ENCODE measurements at places on chromosomes 6 and 20.

DNA sequence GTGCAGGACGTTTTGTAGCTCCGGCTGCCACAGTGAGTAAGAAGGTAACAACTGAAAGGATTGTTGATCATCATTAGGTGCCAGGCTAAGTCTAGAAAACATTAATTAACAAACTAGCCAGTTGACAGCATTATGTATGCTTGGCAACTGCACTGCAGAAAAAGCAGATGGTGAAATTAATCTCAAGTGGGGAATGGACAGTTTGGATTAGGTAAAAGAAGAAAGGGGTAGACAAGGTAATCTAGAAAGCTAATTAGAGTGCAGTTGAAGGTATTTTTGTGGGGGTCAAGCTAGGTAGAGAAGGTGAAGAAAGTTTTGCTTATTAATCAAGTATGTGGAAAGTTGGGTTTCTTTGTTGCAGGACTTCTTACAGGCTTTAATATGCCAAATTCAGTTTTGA lies 69.7 kb upstream of the HINT3 start:
- peak; percentile 89 for DNase-seq

GRCh38 chr20:35700625-35701148 lies 1.5 kb downstream of the ROMO1 start:
- DNase-seq = no peak

- DNase-seq = peak; percentile 93
Observed at GRCh38 chr6:32154514-32155161, 697 bp downstream of the PPT2 start.

DNA sequence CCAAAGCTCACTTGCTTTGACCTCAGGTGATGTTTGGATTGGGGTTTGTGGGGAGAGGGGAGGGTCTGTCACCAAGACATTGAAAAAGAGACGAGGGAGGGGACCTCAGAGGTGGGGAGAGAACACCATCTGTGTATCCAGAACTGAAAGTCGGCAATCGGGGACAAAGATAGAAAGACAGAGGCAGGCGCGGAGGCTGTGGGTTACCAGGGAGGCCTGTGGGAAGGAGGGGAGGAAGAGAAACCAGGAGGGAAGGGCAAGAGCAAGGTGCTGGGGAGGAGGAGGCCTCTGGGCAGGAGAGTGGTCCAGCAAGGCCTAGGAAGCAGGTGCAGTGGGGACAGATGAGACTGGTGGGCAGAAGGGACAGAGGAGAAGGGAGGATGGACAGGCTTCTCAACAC lies 211.2 kb downstream of the CDC5L start:
- DNase-seq = no peak

DNA sequence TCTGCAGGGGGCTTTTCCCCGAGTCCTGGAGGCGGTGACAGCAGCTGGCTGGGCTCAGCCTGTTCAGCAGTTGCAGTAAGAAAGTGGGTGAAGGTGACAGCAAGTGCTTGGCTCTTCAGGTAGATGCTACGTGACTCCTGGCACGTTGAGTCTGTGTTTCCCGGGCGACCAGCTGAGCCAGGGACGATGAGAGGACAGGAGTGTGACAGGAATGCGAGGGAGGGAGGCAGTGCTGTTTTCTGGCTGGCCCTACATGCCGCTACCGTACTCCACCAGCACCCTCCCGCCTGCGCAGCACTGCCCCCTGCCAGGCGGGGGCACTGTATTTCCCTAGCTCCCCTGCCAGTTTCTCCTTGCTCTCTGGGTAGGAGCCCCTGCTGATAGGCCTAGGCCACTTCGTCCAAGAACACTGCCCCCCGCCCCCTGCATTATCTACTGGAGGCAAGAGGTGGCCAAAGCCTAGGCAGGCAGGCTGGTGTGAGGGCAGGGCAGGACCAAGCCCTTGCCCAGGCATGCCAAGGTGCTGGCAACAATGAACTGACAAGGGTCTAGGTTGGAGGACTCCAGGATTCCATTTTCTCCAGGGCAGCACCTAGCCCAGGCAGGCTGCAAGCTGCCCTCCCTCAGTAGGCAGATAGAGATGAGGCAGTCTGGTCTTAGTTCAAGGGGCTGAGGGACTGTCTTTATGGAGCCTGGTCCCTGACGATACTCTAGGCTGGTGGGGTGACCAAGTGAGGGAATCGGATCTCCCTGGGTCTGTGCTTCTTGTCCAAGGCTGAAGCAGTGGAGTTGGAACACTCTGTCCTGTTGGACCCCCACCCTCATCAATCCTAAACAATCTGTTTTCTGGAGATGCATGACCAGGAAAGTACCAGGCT lies 19.2 kb downstream of the MRPS18A start:
- DNase-seq = peak; percentile 82

GRCh38 chr6:116373940-116374339 lies 3.2 kb downstream of the DSE start:
- peak; percentile 14 for DNase-seq

GRCh38 chr6:89702349-89702748 lies 63.8 kb upstream of the LYRM2 start:
- DNase-seq = no peak

DNA sequence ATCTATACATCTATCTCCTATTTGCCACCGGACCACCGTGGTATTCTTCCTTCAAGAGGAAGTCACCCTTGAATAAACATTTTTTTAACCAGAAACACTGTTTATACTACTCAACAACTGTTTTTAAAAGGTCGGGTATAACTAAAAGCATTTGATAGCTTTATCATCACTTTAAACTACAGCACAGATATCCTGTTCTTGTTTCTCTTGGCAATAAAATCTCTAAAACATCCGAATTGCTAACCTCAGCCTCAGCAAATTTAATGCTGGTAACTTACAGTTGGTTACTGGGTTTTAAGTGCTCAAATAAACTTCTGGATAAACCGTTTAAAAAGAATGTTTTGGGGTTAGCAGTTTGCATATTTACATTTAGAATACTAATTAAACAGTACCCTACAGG lies 20.4 kb downstream of the ZUP1 start:
- no peak for DNase-seq

DNA sequence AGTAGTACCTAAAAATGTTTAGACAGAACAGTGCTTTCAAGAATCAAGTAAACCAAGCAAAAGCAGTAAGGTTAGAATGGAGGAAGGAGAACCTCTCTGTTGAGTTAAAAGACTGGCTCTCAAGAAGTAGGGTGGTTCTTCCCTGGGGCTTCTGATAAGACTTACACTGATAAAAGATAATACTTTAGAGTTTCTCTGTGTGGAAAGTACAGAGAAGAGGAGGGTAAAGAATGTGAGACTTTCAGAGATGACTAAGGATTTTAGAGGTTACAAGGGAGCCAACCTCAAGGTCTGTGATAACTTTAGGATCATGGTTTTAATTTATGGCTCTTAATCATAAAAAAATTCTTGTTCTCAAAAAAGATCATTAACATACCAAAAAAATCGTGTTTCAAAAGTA lies 30.9 kb upstream of the ALDH8A1 start:
- DNase-seq = no peak

DNA sequence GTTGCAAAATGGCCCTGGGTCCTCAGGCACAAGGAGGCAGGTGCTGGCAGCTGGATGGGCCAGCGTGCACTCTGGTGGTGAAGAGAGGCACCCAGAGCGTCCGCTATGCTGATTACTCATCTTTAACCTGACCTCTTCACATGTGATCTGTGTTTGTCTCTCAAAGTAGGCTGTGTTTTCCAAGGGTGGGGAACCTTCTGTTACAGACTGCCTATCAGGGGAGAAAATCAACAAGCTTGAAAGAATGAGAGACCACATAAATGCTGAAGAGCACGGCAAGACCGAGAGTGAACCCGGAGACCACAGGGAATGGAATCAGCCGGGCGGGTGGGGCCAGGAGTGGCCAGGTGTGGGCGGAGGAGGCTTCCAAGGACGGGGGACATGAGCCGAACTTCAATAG lies 16.2 kb downstream of the BNIP5 start:
- peak; percentile 78 for DNase-seq

GRCh38 chr6:96610019-96610418 lies 47.1 kb downstream of the FHL5 start:
- DNase-seq = no peak

- DNase-seq = peak; percentile 12
Observed at GRCh38 chr20:49914310-49915117, 815 bp downstream of the SPATA2 start.

DNA sequence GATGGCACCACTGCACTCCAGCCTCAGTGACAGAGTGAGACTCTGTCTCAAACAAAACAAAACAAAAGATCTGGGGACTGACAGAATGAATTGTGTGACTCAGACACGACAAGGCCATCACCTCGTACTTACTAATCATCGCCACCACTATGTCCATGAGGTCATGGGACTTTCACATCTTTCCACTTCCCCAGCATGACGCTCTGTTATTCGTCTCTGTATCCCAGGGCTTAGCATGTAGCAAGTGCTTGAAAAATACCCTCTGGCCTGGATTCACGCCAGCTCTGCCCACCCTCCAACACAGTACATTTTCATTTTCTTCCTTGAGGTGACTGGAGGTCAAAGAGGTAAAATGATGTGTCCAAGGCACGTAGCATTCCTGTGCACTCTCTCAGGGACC lies 27.8 kb downstream of the FGD2 start:
- DNase-seq = no peak

- DNase-seq = no peak
Observed at GRCh38 chr6:6845603-6846002, 257.1 kb downstream of the LY86 start.

GRCh38 chr6:55636406-55637102 lies 57.6 kb upstream of the HMGCLL1 start:
- DNase-seq = peak; percentile 98

GRCh38 chr20:62120990-62121775 lies 1.1 kb upstream of the LSM14B start:
- no peak for DNase-seq

DNA sequence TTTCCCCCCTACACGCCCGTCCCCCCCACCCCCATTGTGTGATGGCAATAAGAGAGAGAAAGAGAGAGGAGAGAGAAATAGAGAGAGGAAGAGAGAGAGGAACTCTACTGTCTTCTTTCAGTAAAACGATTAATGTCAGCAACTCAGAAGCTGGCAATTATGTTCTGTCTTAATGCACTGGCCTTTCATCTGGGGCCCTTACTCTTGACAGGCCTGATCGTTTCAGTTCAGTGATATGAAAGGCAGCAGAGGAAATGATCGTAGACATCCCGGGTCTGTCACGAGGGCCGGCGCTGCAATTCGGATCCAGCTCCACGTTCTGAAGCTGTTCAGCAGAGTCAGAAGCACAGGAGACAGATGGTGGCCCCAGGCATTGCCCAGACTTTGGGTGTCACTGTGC lies 308.9 kb downstream of the ZNF217 start:
- no peak for DNase-seq

GRCh38 chr6:157946865-157947532 lies 34.7 kb upstream of the SYNJ2 start:
- DNase-seq = peak; percentile 36

GRCh38 chr20:25470045-25470444 lies 62.6 kb downstream of the GINS1 start:
- DNase-seq = peak; percentile 48

DNA sequence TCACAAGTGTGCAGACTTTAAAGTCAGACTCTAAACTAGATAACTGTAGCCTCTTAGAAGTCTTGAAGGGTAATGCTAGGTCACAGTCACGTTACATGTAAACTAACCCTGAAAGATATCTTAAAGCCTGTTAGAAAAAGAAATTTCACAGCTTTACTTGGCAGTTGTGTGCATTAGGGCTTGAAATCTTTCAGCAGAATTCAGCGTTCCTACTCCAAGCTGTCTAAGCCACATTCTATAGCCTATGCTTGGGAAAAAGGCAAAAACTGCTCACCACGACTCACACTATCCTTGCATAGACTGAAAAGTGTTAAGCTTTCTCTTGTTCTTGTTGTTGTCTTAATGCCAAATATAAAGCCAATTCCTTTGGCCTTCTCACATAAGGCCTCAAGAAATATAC lies 338.0 kb upstream of the SASH1 start:
- DNase-seq = no peak

- peak; percentile 73 for DNase-seq
Observed at GRCh38 chr6:144675231-144675861, 390.2 kb downstream of the UTRN start.

GRCh38 chr6:138923561-138923960 lies 64.5 kb downstream of the REPS1 start:
- DNase-seq = peak; percentile 92

- no peak for DNase-seq
Observed at GRCh38 chr6:25024821-25025220, 89.1 kb upstream of the RIPOR2 start.

DNA sequence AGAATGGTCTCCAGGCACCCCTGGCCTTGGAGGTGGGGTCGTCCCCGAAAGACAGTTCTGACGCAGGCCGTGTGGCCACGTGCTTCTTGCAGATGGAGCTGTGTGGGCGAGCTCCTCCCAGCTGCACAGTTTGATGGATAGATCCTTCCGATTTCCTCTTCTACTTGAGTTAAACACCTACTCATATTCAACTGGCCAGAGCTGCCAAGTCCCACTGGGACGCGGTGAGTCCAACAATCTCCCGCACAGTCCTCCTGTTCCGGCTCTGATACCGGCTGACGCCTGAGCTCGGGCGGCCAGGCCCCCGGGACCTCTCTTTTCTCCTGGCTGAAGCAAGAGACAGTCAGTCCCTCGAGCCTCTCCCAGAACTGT lies 57.9 kb upstream of the DACT2 start:
- DNase-seq = no peak

- DNase-seq = no peak
Observed at GRCh38 chr20:1072258-1072657, 46.1 kb upstream of the PSMF1 start.

DNA sequence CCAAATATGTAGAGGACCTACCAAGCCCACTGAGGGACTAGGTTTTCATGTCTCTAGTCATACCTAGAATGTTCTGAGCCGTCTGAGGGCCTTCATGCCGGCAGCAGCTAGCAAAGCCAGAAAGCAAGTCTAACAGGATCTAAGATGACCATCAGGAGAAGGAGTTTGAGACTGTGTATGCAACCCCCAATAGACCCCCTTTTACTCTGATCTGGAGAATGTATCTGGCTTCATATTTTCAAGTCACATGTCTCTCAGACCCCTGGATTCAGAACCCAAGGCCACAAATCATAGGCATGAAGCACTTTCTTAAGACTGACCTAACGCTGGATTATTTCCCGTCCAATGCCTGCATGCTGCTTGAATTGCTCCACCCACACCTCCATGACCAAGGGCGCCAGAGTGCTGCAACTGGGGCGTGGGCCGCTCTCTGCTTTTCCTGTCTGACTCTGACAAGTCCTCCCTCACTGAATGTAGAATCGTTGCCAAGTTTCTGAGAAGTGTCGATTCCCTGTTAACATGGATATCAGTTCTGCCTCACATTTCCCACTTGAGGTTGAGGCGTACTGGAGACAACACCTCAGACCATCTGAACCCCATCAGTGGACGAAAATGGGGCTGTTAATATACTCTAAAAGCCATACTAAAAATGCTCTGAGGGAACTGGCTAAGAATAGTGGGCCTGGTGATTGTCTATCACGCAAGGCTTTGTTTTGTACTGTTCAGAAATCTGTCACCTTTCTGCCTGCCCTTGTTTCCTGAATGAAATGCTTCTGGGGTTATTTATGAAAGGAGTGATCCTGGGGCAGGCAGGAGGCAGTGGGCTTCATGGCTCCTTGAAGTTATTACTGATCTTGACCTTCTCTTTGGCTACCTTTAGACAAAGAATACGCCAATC lies 23.9 kb upstream of the ASXL1 start:
- DNase-seq = no peak

DNA sequence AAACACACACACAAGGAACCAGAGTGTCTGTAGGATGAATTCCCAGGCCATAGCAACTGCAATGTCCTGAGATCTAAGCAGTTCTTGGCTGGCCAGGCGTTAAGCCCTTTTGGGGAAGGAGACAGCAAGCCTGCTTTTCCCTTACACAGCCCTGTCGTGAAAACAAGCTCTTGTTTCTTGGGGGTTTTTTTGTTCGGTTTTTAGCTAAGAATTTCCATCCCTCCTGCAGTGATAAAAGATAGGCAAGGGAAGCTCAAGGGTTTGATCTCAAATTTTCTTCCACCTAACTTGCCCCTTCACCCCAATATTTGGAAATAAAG lies 1.5 kb downstream of the TNFRSF21 start:
- peak; percentile 48 for DNase-seq
